ENCODE measurements at places on chromosomes 12 and 14. TPM values are rescaled to one million over a fixed set of nuclear protein-coding genes. Genes with fewer than 3 reads are reported as not detected.

MMP17 gene
- 0.72 TPM for polyA plus RNA-seq

KRT2 gene
- polyA plus RNA-seq = 0.61 TPM

NXPH4 gene
- polyA plus RNA-seq = not detected

KRT71 gene
- polyA plus RNA-seq = not detected
